ENCODE measurements at places on chromosomes 4 and X.

GRCh38 chr4:31328932-31329331 is 608.8 kb downstream of the PCDH7 start:
- DNase-seq, result no peak

- DNase-seq, result no peak
These were observed 17.7 kb upstream of the TAB3 start for GRCh38 chrX:30906726-30907125.

- no peak for DNase-seq
These were observed 147.0 kb downstream of the APBB2 start for GRCh38 chr4:41067369-41067768.

- no peak for DNase-seq
These were observed 32.2 kb downstream of the NDP start for GRCh38 chrX:43940816-43941474.

DNA sequence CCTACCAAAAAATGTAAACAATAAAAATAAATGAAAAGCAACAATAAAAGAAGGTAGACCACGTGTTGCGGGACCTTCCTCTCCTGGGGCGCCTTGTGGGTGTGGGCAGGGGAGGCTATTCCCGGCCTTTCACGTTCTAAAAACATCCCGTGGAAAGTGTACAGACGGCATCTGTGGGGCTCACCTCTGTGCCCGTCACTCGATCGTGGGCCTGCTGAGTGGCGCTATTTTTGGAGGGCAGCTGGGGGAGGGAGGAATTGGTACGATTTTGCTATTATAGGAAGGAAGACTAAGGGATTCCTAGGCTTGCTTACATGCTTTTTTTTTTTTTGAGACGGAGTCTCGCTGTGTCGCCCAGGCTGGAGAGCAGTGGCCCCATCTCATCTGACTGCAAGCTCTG is 13.6 kb upstream of the PPP2R3B start:
- peak; percentile 7 for DNase-seq

Measured in posterior cingulate gyrus (tissue), 11 donors.